ENCODE measurements at places on chromosomes 1 and 21. TPM values are rescaled to one million over a fixed set of nuclear protein-coding genes. Genes with fewer than 3 reads are reported as not detected.

DNA sequence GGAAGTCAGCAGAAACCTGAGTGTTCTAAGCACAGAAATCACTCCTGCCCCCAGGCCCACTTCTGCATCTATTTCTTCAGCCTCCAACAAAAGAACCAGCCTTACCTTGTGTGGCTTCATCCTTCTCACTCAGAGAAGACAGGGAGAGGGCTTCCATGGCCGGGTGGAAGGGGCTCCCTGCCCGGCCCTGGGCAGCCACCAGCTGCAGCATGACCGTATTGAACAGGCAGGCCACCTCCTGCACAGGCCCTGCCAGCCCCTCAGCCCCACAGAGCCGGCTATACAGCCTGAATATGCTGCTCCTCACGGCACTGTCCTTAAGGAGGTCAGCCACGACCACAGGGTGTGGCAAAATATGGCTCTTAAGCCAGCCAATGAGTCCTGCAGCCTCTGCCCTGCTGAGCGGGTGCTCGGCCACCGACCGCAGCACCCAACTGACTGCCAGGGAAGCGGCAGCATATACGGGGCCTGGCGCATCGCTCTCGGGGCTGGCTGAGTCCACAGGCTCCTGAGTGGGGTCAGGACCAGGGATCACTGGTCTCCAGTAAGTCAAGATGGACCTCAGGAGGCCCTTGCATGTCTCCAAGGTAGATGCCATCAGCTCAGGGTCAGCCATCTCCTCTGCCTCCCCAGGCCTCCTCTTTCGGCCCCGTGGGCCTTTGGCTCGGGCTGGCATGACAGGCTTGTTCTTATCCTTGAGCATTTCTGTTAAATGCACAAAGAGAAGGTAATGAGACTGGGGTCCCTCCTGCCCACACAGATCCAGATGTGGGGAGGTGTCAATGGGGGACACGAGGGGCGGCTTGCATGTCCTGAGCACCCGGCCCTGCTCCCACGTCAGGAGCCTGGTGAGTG is 17.9 kb downstream of the MRAP start:
- DNase-seq, result no peak

DNA sequence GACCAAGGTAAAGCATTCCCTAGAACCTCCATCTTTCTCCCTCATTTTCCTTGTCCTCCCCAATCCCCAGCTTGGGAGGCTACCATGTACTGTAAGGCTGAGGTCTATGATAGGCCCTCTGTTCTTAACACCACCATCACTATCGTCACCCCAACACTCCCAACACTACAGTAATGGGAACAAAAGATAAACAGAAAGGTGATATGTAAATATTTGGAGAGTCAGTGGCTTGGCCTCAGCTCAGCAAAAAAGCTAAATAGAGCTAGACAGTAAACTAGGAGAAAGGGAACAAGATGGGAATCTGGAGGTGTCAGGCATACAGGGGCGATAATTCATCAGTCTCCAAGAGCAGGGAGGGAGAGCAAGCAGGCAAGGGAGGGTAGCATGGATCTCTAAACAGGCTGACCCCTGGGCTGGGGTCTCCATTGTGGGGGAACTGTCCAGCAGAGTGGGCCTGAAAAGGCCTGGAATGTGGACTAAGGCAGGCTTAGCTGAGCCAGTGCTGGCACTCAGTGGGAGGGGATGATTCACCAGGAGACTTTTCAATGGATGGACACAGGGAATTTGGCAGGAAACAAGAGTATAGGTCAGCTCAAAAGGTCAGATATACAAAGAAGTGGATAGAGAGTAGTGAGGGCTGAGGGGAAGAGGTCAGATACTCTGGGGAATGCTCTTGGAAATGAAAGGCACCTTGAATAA is 6.7 kb downstream of the WNT2B start:
- no peak for DNase-seq

DNA sequence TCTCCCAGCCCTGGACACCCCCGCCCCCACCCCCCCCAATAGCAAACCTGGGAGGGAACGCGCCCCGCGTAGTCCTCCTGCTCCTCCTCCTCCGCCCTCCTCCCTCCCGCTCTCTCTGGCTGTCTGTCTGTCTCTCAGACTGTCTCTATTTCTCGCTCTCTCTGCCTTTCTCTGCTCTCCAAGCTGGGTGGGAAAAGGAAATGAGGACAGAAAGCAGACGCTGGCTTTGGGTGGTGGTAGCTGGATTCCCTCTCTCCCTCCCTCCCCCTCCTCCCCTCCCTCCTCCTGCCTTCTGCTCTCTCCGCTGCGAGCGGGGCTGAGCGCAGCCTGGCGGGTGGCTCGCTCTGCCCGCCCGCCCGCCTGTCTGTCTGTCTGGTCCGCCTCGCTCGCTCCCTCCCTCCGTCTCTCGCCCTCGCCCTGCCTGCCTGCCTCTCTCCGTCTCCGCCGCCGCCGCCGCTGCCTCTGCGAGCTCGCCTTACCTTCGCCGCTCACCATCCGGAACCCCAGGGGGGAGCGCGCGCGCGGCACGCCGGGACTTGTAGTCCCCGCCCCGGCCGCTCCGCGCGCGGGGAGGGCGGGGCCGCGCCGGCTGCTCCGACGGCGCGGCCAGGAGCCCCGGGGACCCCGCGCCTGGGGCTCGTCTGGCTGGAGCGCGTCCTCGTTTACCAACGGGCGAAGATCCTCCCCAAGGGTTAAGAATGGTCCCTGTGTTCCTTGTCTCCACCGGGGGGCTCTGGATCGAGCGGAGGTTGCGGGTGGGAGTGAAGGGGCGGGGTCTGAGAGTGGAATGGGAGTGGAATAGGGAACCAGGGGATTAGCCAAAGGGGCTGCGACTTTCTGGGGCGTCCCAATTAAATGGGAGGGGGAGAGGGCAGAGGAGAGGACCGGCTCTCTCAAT is at the start of gene AHDC1:
AHDC1 (minus strand) TSS at position 464 of the 898 bp plus-strand sequence. CDS start 52,029 bp downstream, outside the sequence.
- DNase-seq, result peak; percentile 96

Gene HSD3B1
- total RNA-seq, result not detected

Gene ERICH3
- not detected for total RNA-seq
